ENCODE measurements at places on chromosomes 2 and 18. TPM values are rescaled to one million over a fixed set of nuclear protein-coding genes. Genes with fewer than 3 reads are reported as not detected.

DNA sequence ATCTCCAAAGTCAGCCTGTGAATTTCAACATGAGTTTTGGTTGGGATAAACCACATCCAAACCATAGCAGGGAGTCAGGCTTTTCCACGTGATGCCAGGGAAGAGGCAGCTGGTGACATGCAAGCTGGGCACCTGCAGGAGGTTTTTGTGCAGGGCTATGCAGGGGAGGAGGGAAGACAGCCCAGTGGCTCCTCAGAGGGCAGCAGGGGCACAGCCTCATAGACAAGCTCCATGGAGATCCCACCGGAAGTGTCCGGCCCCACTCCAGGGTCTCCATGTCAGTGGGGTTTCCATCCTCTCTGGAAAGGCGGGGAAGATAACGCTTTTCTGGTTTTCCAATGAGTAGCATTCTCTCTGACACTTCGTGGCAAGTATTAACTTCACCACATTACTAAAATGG is 135.6 kb upstream of the TPO start:
- no peak for DNase-seq

GRCh38 chr2:73291461-73292315 is 1.7 kb downstream of the EGR4 start:
- DNase-seq: no peak

DNA sequence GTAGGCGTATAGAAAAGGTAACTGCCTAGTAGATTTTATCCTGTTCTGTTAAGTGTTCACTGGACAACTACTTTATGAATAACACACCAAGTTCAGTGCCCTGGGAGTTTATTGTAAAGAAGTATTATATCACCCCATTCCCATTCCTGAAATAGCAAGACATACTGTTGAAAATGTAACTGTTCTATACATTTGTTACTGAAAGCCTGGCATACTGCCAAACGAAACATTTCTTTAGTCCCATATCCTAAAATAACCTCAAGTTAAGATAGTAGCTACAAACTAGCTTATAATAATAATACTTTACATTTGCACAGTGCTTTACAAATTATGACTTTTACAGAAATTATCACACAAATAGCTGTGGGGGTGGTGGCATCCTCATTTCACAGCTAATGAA is 25.1 kb downstream of the SPDYA start:
- DNase-seq: no peak

DNA sequence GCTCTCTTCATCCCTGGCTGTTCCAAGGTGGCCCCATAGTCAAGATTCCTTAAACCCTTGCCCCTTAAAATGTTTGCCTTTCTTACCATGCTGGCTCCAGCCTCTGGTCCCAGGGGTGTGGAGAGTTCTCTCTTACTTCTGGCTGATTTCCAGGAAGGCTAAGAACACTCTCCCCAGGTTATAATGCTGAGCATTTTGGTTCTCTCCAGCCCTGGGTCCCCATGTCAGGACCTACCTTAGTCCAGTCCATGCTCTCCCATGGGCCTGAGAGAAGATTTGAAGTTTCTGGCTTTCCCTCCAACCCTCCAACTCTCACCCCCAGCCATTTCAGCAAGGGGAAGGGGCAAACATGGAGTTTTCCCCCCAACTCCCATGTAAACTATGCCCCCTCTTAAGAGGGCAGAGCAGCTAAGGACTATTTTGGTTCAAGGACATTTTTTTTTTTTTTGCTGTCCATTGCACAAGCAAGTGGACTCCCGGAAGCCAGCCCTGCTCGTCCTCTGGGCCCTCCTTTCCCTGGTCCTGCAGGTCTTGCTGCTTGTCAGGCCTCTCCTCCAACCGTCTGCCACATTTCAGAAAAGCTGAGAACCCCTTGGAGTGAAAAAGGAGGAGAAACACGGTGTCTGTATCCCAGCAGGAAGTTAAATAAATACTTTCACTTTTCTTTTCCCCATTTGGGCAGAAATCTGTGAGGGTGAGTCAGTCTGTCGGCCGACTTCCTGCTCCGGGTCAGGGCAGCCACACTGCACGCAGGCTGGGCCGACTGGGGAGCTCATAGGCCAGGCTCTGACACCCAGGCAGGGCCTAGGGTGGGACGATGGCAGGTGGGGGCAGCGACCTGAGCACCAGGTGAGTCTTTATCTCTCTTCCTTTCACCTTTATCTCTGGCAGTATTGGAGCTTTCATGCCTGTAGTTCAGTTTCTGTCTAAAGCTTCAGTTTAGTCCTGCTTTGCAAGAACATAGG is at the start of gene SP140L:
TSS of gene SP140L (plus strand) at position 741 of the 965 bp plus-strand sequence. CDS start at position 818, 77 bp downstream.
- peak; percentile 48 for DNase-seq

- DNase-seq: no peak
These were observed 44.6 kb upstream of the TUBA3D start for GRCh38 chr2:131431336-131431735.

- no peak for DNase-seq
These were observed 52.0 kb downstream of the ARL4C start for GRCh38 chr2:234444893-234445292.

GRCh38 chr2:183666031-183666430 is 541.8 kb downstream of the NUP35 start:
- DNase-seq: peak; percentile 3

GRCh38 chr2:68987021-68987503 is 12.6 kb downstream of the GKN1 start:
- DNase-seq: no peak

DNA sequence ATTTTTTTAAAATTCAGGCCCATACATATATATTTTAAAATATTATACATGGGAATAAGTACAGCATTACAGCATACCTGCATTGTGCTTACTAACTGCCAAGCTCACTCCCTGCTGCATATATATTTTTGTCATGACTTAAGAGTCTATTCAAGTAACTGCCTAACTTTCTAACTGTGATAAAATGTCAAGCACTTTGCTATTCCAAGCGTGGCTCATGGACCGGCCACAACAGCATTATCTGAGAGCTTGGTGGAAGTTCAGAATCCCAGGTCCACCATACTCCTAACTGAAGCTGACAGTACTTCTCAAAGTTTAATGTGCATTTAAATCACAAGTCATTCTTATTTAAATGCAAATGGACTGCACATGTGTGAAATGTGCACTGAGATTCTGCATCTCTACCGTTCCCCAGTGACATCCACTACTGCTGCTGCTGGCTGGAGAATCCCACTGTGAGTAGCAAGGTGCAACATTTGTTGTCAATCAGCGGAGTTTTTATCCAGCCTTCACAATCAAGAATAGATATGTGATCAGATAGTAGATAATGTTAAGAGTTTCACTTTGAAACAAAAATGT is 79.1 kb downstream of the DYM start:
- no peak for DNase-seq

GRCh38 chr18:24230766-24231165 is 91.9 kb downstream of the CABYR start:
- DNase-seq: no peak

GRCh38 chr18:50839996-50840395 is 20.2 kb upstream of the MRO start:
- DNase-seq: no peak

- no peak for DNase-seq
These were observed 1.9 kb upstream of the OTOS start for GRCh38 chr2:240142256-240142775.

GRCh38 chr2:28465148-28465885 is 30.5 kb upstream of the PLB1 start:
- DNase-seq: no peak

- no peak for DNase-seq
These were observed 20.3 kb downstream of the RASGRP3 start for GRCh38 chr2:33496726-33497125.

GRCh38 chr2:191738667-191739066 is 60.7 kb downstream of the NABP1 start:
- DNase-seq: no peak

GRCh38 chr18:10404168-10404567 is 50.3 kb upstream of the APCDD1 start:
- DNase-seq: no peak

- no peak for DNase-seq
These were observed 16.5 kb downstream of the DOK1 start for GRCh38 chr2:74571058-74571457.

DNA sequence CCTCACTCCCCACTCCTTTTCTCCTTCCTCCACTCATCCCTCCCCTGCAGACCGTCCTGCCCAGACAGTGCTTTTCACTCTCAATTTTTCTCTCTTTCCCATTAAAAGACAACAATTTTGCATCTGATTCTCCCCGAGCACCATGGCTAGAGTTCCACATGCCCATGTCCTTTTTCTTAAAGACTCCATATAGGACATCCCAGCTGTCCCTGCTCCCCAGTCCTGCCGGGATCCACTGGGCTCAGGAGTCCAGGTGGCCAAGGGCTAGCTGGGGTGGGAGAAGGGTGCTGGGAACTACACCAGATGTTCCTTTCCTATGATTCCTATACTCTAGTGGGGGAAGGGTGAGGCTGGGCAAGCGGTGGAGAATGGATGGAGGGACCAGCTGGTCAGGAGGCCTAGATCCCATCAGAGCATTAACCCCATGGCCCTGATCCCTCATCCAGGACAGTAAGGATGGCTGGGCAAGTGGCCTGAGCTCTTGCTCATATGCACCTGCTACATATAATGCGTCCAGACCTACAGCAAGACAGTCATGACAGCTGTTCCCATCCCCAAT is 52.8 kb upstream of the RMDN2 start:
- no peak for DNase-seq

DNA sequence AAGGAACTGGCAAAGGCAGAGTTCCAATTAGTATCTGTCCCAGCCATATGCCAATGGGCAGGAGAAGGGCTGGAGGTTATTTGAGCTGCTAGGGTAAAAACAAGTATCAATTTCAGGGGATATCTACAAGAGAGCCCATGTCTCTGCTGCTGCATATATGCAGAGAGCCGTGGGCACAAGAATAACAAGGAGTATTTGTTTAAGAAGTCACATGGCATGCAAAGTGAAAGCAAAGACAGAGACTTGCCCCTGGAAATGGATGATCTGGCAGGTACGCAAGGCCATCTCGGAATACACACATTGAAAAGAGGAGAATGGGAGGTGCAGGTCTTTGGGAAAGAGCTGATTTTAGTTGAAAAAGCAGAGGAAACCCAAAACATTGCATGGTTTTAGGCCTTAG is 170.6 kb downstream of the EVA1A start:
- no peak for DNase-seq

- DNase-seq: peak; percentile 4
These were observed 55.1 kb upstream of the SIX3 start for GRCh38 chr2:44886414-44886813.

- DNase-seq: no peak
These were observed 87.0 kb downstream of the MTX2 start for GRCh38 chr2:176356251-176356650.

- peak; percentile 14 for DNase-seq
These were observed 16.3 kb downstream of the SLC3A1 start for GRCh38 chr2:44291281-44292248.

DNA sequence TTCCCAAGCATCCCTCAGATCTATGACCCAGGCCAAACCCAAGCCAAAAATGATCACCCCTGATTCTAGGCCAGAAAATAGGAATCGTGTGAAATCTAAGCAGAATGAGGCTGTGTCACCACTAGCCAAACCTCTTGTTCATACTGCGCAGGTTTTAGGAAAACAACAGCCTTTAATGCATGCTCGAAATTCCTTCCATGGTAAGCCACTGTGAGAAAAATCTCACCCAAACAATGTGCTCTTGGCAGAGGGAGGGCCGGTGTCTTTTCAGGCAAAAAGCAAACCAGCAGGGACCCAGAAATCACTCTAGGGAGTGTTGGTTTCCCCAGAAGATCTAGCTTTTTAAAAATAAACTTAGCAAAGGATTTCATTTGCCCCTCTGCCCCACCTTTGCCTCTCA is 71.2 kb upstream of the FOSL2 start:
- no peak for DNase-seq

GRCh38 chr18:3652380-3653262 is 202.6 kb downstream of the TGIF1 start:
- DNase-seq: peak; percentile 25

DNA sequence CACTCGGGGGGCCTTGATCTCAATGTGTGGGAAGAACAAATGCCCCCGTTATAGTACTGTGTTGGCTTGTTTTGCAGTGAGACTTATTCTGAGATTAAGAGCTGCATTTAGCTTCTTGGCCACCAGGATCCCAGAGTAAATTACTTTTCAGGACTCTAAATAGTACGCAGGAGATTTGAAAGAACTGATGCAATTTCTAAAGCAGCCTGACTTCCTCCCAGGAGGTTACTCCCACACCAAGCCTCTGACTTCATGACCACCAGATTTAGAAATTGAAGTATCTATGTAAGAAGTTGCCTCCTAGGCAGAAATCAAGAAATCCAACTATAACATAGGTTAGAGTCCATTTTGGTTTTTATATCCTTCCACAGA is 67.0 kb downstream of the FEZ2 start:
- DNase-seq: peak; percentile 18

DNA sequence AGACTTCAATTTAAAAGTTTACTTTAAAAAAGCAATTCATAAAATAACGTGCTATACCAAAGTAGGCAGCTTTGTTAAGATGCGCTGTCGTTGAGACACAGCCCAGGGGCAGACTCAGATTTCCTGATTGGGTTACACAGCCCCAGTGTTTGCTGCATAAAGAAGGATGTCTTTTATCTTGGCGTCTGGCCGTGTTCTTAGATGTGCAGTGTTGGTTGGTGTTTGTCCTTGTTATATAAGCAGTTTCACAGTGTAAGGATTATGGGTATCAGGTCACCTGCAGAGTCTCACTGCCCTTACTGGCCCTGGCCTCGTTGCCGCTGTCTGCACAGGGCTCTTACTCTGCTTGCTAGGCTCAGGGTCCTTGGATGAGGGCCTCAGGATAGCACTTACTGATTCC is 108.5 kb downstream of the WDSUB1 start:
- DNase-seq: no peak

DNA sequence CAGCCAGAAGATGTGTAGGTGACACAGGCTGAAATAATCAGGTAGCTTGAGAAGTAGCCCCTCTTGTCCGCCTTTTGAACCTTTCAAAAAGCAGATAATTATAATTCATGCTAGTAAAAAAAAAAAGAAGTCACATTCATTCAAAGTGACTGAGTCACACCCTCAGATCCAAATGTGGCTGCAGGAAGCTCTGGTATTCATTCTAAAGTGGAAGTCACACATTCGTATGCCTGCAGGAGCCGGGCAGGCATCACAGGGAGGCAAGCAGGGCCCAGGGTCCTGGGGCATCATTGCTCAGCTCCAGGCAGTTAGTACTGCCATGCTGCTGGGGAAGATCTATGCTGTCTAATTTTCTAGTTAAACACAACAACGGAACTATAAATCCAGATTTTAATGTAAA is 21.7 kb upstream of the RAB11FIP5 start:
- no peak for DNase-seq

The PDIA6 gene
- polyA plus RNA-seq: 146 TPM

The ZEB2 gene
- polyA plus RNA-seq: 127 TPM

The LRP2 gene
- polyA plus RNA-seq: 0.25 TPM

The ALLC gene
- 0.25 TPM for polyA plus RNA-seq

The SGPP2 gene
- polyA plus RNA-seq: 2.2 TPM

The ACVR1C gene
- polyA plus RNA-seq: 0.08 TPM

The USP34 gene
- 108 TPM for polyA plus RNA-seq

The ABHD3 gene
- 25.2 TPM for polyA plus RNA-seq
